ENCODE measurements at places on chromosomes 2 and 18. TPM values are rescaled to one million over a fixed set of nuclear protein-coding genes. Genes with fewer than 3 reads are reported as not detected.

GRCh38 chr2:182540252-182540651 lies 113.4 kb upstream of the PDE1A start:
- no peak overlapping the region for H3K4me3 ChIP-seq
- peaks cover 16% of the 10 kb centered on the region for H3K4me1 ChIP-seq
- DNase-seq, result no peak
- no peaks in the 10 kb centered on the region for H3K27me3 ChIP-seq

The SLC4A3 gene
- 354 TPM for total RNA-seq

GRCh38 chr2:42879913-42880737 lies 87.7 kb upstream of the HAAO start:
- H3K27me3 ChIP-seq, result no peaks in the 10 kb centered on the region
- H3K4me1 ChIP-seq, result peaks cover 70% of the 10 kb centered on the region
- H3K27ac ChIP-seq, result peak overlapping the region; percentile 95
- DNase-seq, result peak; percentile 66

DNA sequence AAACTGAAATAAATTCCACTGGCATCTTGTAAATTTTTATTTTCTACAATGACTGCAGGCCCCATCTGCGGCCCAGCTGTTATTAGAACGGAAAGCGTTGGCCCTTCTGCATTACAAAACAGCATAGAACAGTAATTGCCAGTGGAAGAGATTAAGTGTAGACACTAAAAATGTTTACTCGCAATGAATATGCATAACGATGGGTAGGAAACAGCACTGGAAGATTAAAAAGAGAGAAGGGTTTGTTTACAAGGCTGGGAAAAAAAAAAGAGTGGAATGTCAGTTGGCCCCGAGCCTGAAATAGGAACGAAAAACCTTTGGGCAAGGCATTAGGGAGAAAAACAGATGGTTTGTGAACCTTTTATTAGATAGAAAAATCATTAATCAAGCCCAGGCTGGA lies 275.9 kb upstream of the TCF4 start:
- peaks cover 37% of the 10 kb centered on the region for H3K4me1 ChIP-seq
- H3K4me3 ChIP-seq, result no peak overlapping the region
- H3K27me3 ChIP-seq, result no peaks in the 10 kb centered on the region
- H3K36me3 ChIP-seq, result no peaks in the 10 kb centered on the region
- DNase-seq, result peak; percentile 36

GRCh38 chr2:64404002-64404731 lies 49.8 kb upstream of the LGALSL start:
- H3K4me3 ChIP-seq, result no peak overlapping the region
- DNase-seq, result peak; percentile 93
- peak overlapping the region; percentile 56 for H3K27ac ChIP-seq
- H3K36me3 ChIP-seq, result no peaks in the 10 kb centered on the region
- H3K27me3 ChIP-seq, result no peaks in the 10 kb centered on the region

The DSEL gene
- 2.2 TPM for total RNA-seq

DNA sequence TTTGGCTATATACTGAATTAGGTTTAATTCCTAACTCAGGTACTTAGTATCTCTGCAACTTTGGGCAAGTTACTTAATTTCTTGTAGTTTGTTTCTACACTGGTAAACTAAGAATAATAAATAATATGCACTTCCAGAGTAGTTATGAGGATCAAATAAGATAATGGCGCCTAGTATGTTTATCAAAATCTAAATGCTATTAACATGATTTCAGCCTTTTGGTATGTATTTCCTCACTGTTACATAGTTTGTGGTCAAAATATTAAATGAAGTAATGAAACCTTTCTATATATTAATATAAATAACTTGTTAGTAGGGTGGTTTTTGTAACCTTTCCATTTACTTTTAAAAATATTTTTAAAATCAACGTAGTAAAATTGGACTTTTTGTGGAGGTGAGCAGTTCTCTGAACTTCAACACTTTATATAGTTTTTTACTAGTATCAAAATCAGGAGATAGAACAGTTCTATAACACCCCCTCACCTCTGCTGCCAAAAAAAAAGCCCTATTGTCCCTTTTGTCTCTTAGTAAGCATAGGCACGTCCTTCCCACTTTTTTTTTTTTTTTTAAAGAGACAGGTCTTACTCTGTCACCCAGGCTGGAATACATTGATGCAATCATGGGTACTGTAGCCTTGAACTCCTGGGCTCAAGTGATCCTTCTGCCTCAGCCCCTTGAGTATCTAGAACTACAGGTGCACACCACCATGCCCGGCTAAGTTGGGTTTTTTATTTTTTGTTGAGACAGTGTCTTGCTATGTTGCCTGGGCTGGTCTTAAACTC lies 44.8 kb downstream of the RAB3GAP1 start:
- H3K27me3 ChIP-seq, result no peaks in the 10 kb centered on the region
- no peak overlapping the region for H3K27ac ChIP-seq
- no peak for DNase-seq
- peaks cover 12% of the 10 kb centered on the region for H3K36me3 ChIP-seq
- H3K4me1 ChIP-seq, result no peaks in the 10 kb centered on the region
- H3K4me3 ChIP-seq, result no peak overlapping the region

- H3K27ac ChIP-seq, result no peak overlapping the region
- no peak overlapping the region for H3K4me3 ChIP-seq
- H3K36me3 ChIP-seq, result no peaks in the 10 kb centered on the region
- H3K27me3 ChIP-seq, result no peaks in the 10 kb centered on the region
Observed at GRCh38 chr18:39698436-39698835, 2132.8 kb upstream of the CELF4 start.

The FSHR gene
- not detected for total RNA-seq

DNA sequence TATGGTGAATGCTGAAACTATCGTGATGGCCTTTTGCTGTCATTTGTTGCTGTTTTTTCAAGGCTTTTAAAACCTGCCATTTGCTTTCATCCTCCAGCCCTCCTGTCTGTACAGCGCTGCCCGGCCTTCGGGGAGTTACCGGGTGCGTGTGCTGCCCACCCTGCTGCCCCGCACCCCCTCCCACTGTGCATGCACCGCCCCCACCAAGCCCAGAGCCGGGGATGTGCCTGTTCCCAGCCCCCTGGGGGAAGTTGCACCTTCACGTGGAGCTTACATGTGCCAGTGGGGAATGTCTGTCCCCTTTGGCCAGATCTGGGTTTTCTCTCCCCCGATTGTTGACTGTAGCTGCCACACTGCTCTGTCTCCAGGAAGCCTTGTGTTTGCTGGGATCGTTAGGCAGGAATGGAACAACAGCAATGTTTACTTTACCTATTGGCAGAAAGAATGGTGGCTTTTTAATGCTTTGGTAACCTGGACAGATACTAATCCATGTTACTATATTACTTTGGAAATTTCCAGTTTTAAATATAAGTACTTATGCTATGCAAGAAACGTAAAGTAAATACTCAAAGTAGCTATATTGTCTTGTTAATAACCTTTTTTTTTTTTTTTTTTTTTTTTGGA lies 64.8 kb upstream of the RBM44 start:
- peak; percentile 53 for DNase-seq
- H3K4me3 ChIP-seq, result no peak overlapping the region
- H3K4me1 ChIP-seq, result peaks cover 28% of the 10 kb centered on the region
- H3K36me3 ChIP-seq, result no peaks in the 10 kb centered on the region
- no peaks in the 10 kb centered on the region for H3K27me3 ChIP-seq

- H3K4me3 ChIP-seq, result no peak overlapping the region
- no peaks in the 10 kb centered on the region for H3K27me3 ChIP-seq
- no peak for DNase-seq
Observed at GRCh38 chr2:71347517-71347916, 15.9 kb downstream of the ZNF638 start.
